ENCODE measurements at places on chromosomes 16 and 17.
A peak's percentile ranks its signal among the peaks of the same experiment; 100 is the strongest.

GRCh38 chr17:2184993-2185931 is 118.3 kb downstream of the SMG6 start:
- no peak for DNase-seq

DNA sequence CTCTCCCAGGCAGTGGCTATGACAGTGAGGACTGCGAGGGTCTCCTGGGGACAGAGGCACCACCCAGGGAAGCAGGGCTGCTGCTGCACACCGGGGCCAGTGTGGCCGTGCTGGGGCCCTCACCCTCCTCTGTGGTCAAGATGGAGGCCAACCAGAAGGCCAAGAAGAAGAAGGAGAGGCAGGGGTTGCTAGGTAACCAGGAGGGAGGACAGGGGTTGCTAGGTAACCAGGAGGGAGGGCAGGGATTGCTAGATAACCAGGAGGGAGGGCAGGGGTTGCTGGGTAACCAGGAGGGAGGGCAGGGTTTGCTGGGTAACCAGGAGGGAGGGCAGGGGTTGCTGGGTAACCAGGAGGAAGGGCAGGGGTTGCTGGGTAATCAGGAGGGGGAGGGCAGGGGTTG is 55.2 kb downstream of the ACTG1 start:
- no peak for DNase-seq

DNA sequence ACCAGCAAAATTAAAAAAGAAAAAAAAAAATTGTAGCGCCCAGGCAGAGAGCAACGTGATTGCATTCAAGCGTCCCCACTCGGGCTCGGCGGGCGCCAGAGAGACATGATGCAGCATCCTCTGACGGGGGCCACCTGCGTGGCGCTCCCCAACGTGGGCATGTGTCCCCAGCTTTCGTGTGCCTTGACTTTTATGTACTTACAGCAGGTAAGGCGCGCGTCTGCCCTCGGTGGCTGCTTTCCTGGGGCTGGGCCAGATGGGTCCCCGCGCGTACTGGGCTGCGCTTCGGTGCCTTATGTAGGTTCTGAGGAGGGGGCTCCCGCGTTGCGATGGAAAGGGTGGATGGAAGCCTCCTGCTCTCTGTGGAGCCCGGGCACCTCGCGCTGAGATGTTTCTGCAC is 28.4 kb upstream of the RBFOX1 start:
- DNase-seq, result no peak

GRCh38 chr16:590188-590814 is 435 bp downstream of the RAB40C start:
- DNase-seq, result no peak

DNA sequence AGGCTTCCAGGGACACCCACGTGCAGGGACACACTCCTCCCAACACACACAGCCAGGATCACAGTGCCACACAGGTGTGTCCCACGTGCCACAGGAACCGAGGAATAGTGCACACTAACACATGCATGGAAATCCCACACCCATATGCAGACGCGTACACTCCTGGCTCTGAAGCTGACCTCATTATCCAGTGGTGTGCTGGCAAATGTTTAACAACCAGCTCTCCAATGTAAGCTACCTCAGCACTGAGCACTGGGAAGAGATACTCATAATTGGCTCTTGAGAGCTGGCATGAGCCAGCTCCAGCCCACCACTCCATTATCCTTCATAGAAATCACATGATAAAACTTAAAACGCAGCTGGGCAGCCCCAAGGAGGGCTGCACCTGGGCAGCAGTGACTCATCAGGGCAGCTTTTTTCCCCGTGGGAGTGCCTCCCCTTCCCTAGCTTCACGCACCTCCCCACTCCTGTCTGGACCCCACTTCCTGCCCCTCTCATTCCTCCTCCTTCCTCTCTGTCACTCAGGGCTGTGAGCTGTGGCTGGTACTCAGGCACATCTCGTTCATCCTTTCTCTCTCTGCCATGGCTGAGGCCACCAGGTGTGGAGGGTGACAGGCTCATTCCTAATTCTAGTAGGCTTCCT is 14.9 kb upstream of the TBX21 start:
- no peak for DNase-seq

GRCh38 chr17:57654040-57654775 is 90.9 kb downstream of the CCDC182 start:
- no peak for DNase-seq

GRCh38 chr17:74450925-74451403 is 15.5 kb upstream of the CD300A start:
- no peak for DNase-seq

- DNase-seq, result no peak
These were observed 59.9 kb downstream of the RPH3AL start for GRCh38 chr17:292531-293382.

- no peak for DNase-seq
These were observed 68.9 kb downstream of the ABCC6 start for GRCh38 chr16:16154281-16154951.

GRCh38 chr17:42112552-42113176 is at the start of gene DHX58:
Gene DHX58 (minus strand): TSS chr17:42112714. CDS start chr17:42111892, 822 bp downstream.
- DNase-seq, result no peak

DNA sequence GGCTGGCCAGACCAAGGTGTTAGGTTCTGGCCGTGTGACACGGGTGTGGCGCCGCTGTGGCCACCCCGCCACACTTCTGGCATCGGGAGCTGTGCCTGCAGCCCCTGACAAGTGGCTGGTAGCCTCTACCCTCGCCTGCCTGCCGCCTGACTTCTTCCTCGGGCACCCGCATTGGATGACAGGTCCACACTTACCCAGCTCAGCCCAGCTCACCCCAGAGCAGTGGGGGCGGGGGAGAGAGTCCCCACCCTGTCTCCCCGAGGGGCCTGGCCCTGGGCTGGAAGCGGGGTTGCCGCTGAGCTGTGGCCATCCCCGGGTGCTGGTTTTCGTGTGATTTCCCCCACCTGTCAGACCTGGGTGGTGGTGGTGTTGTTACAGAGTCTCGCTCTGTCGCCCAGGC is 53.9 kb upstream of the ACSF3 start:
- no peak for DNase-seq

GRCh38 chr17:81648707-81649085 is 7.6 kb downstream of the PDE6G start:
- no peak for DNase-seq

GRCh38 chr17:81328489-81328888 is 33.4 kb upstream of the SLC38A10 start:
- DNase-seq, result no peak

DNA sequence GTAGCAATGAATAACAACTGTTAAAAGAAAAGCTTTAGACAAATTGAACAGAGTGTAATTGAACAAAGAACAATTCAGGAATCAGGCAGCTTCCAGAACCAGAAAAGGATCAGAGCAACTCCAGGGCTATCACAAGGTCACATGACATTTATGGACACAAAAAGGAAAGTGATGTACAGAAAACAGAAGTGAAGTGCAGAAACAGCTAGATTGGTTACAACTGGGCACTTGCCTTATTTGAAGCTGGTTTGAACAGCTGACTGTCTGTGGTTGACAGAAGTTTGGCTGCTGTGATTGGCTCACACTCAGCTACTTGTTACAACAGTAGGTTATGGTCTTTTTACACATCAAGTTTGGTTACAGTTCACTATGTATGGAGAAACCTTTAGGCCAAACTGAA is 14.8 kb downstream of the EFCAB5 start:
- DNase-seq, result no peak

GRCh38 chr17:7846765-7847661 is 7.9 kb upstream of the TMEM88 start:
- no peak for DNase-seq

- DNase-seq, result peak; percentile 12
These were observed 12.9 kb downstream of the ZNRF1 start for GRCh38 chr16:75011634-75012307.

- DNase-seq, result no peak
These were observed 5.0 kb downstream of the HAS3 start for GRCh38 chr16:69110406-69110805.
